ENCODE measurements at places on chromosomes 3 and 15.

DNA sequence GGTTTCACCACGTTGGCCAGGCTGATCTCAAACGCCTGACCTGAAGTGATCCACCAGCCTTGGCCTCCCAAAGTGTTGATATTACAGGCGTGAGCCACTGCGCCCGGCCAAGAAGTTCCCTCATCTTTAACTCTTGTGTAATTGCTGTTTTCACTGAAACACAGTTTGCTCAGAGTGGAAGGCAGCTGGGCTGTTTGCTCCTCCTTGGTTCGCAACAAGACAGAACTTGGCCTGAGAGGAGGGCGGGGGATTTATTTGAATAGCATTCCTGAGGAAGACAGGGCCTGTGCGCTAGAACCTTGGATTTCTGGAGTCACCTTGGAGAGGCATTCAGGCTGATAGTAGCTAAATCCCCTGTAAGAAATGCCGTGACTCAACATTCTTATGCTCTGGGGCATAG, 226.7 kb upstream of the MCTP2 start:
- DNase-seq: no peak

- no peak for DNase-seq
Observed at GRCh38 chr15:58740436-58740835, 9.1 kb downstream of the ADAM10 start.

DNA sequence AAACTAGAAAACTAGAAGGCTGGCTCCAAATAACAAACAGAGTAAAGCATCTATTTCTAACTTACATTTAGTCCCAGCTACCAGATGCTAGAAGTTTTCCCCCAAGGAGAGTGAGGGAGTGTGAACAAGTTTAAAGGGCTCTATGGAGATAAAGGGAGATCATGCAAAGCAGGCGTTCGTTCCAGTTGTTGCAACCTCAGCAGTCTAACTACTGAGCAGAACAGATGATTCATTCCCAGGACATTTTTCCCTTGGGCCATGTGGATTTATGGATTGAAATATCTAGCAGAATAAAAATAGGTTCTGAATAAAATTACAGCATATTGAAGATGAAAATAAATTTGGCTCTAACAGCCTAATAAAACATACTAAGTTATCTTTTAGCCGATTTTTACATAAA, 154.8 kb upstream of the TTC14 start:
- no peak for DNase-seq

- no peak for DNase-seq
Observed at GRCh38 chr3:33211444-33211843, 7.2 kb downstream of the SUSD5 start.

- no peak for DNase-seq
Observed at GRCh38 chr15:64527263-64527984, 67.0 kb downstream of the ZNF609 start.

DNA sequence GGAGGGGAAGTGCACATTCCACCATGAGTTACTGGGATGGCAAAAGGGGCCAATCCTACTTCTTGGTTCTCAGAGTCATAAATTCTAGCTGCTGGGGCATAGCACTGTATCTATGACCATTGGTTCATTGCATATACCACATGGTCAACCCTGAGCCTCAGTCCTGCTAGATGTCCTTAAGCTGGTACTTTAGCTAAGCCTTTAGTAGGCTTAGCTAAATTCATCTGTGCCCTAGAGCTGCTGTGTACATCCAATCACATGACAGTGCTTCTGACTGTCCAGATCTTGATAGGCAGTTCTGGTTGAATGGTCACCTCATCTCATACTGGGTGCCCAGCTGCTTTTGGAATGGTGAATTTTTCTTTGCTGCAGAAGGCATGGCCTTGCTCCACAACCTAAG, 8.2 kb downstream of the NDUFB4 start:
- no peak for DNase-seq

GRCh38 chr15:42876224-42876623, 44.4 kb downstream of the TTBK2 start:
- no peak for DNase-seq

GRCh38 chr15:74011610-74012009, 17.1 kb downstream of the PML start:
- no peak for DNase-seq

- DNase-seq: no peak
Observed at GRCh38 chr3:182246870-182247269, 535.1 kb downstream of the SOX2 start.

- DNase-seq: no peak
Observed at GRCh38 chr15:75646112-75646943, 1.4 kb upstream of the SNX33 start.

DNA sequence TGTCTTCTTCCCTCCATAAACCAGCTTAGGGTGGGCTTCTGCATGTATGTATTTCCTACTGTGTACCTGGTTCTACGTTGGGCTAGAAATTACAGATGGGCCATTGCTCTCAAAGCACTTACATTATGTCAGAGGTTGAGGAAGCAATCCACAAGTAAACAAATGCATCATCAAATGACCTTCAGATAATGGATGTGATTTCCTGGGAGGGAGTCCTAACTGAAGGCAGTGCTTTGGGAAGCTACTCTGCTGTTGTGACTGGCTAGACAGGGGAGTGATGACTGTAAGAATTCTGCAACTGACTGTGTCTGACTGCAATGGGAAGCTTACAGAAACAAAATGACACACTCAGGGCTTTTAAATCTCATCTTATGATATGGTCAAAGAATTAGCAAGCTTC, 71.0 kb upstream of the PRR23E start:
- no peak for DNase-seq

GRCh38 chr3:145070795-145071194, 1090.2 kb downstream of the PLOD2 start:
- DNase-seq: no peak

DNA sequence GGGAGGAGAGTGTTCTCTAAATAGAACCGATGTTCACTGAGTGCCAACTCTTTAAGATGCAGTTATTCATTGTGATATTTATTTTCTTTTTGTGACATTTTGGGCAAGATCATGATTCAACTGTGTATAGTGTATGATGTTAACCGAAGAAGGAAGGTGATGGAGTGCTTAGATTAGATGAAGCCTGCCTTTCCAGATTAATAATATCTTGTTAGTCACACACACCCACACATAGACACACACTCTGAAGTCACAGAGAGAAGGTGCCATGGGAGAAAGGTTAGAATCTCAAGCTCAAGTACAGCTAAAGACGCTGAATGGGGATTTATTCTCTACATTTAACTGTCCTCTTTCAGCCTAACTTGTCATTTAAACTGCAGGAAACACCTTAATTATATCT, 77.0 kb downstream of the SLC9A9 start:
- DNase-seq: no peak

DNA sequence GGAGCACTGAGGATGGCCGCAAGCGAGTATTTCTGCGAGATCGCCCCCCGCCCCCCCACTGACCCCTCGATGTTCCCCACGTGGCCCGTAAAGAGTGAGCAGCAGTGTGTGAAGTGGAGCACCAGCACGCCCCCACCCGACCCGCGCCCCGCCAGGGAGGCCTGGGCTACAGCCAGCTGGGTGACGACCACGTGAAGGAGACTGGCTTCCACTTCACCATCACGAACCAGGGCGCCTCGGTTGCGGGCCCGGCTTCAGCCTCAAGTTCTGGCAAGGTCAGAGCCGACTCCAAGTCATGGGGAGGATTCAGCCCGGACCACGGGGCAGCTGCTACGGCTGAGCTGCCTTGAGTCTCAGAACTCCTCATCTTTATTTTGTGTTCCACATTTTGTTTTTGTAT, 2.4 kb upstream of the RNU5B-1 start:
- DNase-seq: no peak

- no peak for DNase-seq
Observed at GRCh38 chr15:86571873-86572272, 492.2 kb downstream of the AGBL1 start.

DNA sequence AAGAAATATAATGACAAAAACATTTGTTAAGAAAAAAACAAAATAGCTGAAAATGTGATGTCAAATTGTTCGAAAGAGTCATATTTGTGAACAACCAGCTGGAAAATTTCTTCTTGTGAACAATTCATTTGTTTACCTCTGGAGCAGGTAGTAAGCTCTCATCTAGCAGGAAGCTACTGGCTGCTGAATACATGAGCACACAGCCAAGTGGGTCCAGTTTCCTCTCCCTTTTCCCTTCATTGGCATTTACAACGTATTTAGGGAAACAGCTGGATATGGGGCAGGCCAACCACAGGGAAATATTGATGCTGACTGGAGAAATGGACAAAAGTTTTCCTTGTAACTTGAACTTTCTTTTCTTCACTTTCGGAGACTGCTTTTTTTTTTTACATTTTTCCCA, 1354.7 kb upstream of the EPHA6 start:
- no peak for DNase-seq

- DNase-seq: no peak
Observed at GRCh38 chr3:145286937-145287336, 874.0 kb downstream of the PLOD2 start.

- DNase-seq: no peak
Observed at GRCh38 chr15:75895731-75896130, 7.9 kb upstream of the FBXO22 start.

DNA sequence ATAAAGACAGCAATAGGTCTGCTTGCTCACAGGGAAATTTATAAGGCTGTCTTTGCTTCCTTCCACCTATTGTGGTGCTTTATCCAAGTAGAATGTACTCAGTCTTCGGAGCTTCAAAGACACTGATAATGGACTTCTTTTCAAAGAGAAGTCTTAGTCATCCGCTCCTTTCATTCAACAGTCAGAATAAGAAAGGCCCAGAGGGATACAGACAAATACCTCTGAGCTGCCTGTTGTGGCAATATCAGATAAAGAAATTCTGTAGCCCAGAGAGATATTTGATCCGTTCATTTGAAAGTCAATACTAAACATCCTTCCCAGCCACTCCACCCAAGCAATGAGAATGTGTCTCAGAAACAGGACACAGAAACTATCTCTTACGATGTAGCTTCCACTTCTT, 110.0 kb downstream of the FHIT start:
- DNase-seq: no peak

- DNase-seq: no peak
Observed at GRCh38 chr15:22831473-22831872, 7.0 kb upstream of the NIPA2 start.

DNA sequence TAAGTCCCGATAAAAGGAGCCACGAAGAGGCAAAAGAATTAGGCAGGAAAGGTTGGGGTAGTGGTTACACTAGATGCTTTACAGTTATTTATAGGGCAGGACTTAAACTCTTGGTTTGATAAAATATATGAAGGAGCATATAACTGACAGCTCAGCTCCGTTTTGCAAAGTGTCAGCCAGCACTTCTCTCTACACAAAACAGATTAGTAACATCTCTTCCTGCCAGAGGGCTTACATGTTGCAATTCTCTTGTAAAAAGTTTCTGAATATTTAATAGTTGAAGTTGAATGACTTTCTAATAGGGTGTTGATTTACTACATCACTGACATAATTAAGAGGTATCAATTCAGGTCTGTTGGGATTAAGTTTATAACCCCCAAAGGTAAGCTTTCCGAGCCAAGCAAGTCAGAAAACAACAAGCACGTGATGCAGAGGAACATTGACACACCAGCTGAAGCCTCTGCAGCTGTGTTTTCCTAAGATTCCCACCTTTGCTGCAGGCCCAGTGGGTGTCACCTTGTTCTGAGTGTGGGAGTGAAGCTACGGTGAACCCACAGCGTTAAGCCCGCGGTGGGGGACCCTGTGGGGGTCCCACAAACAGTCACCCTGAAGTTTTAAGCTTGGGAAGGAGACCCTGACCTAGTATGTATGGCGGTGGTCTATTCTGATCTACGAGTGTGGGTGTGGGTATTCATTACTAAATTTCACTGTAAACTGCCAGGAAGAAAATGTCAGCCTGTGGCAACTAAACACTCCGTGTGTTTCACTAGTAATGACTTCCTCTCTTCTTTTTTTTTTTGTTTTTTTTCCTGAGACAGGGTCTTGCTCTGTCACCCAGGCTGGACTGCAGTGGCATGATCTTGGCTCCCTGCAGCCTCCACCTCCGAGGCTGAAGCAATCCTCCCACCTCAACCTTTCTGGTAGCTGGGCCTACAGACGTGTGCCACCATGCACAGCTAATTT, 22.0 kb upstream of the ATP13A3 start:
- DNase-seq: no peak

- DNase-seq: no peak
Observed at GRCh38 chr3:133938770-133939462, 43.2 kb upstream of the RAB6B start.

- no peak for DNase-seq
Observed at GRCh38 chr15:45743426-45744235, 108.8 kb downstream of the SQOR start.

- DNase-seq: no peak
Observed at GRCh38 chr15:60681353-60681752, 202.4 kb upstream of the ICE2 start.

DNA sequence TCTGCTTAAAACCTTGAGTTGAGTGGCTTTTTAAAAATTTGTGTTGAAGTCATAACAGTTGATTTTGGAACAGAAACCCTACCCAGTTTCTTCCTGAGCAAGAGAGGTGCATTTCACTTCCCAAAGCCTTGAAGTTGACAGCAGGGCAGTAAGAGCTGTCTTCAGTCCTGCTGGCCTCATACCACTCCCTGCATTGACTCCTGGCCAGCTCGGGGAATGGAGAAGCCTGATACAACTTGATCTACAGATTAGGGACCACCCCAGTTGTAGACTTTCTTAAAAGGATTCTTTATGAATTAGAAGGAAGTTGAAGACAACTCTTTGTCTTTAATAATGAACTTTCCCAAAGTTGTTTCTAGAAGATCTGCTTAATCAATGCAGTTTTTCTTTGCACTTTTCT, 90.6 kb upstream of the FLNB start:
- no peak for DNase-seq

GRCh38 chr3:42014458-42014920, 52.6 kb upstream of the ULK4 start:
- DNase-seq: no peak

DNA sequence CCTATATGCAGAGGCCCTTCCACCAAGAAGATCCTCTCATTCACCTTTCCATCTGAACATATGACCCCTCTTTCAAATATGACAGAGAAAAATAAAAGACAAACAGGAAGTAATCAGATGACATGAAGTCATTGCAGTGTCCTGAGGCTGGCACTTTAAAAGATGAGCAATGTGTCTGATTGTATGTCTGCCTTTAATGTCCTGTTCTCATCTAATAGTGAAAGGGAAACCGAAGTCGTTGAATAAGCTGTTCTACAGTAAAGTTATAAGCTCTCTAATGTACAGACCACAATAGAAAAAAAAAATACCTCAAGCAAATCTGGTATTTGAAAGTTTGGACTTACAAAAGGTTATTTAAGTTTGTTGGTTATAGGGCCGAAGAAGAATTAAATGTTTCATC, 243.0 kb downstream of the CLSTN2 start:
- no peak for DNase-seq
